A549 treated with RU486 at 1 μM for 4 hours (cell line): ENCODE measurements at places on chromosomes 5 and 9. TPM values are rescaled to one million over a fixed set of nuclear protein-coding genes. Genes with fewer than 3 reads are reported as not detected.

The TAF1L gene
- 0.02 TPM in 1 of 5 replicates, not detected in the others for total RNA-seq

The KIF12 gene
- 1.4 to 2.7 TPM (median 2.1 TPM) in 5 replicates for total RNA-seq

The DCTN4 gene
- 17.4 to 19.1 TPM (median 18.7 TPM) in 5 replicates for total RNA-seq

The GARIN3 gene
- not detected in 5 replicates for total RNA-seq

The NSA2 gene
- total RNA-seq = 128 to 160 TPM (median 135 TPM) in 5 replicates

The SPATA6L gene
- total RNA-seq = 1.6 to 2.5 TPM (median 2.3 TPM) in 5 replicates

The ST6GALNAC6 gene
- total RNA-seq = 22.7 to 27.9 TPM (median 24.1 TPM) in 5 replicates

The FAM221B gene
- total RNA-seq = not detected in 5 replicates

The CBY3 gene
- not detected in 5 replicates for total RNA-seq

The SLC4A9 gene
- not detected in 5 replicates for total RNA-seq

The WNK2 gene
- total RNA-seq = 4.4 to 7.9 TPM (median 7.1 TPM) in 5 replicates

The NUP155 gene
- 13.5 to 20.9 TPM (median 17.3 TPM) in 5 replicates for total RNA-seq

The CCNJL gene
- total RNA-seq = 10.8 to 13.7 TPM (median 12.8 TPM) in 5 replicates

The SLC1A1 gene
- total RNA-seq = 1.0 to 1.7 TPM (median 1.5 TPM) in 5 replicates

The UAP1L1 gene
- total RNA-seq = 9.3 to 14.6 TPM (median 11.2 TPM) in 5 replicates

The TMEM252 gene
- not detected in 5 replicates for total RNA-seq

The SPINK1 gene
- 0.43 to 5.6 TPM (median 1.6 TPM) in 4 of 5 replicates, not detected in the other for total RNA-seq

The RELL2 gene
- 3.7 to 5.2 TPM (median 4.3 TPM) in 5 replicates for total RNA-seq

The SLC24A2 gene
- total RNA-seq = not detected in 5 replicates

The IFNK gene
- total RNA-seq = not detected in 5 replicates

The SLC45A2 gene
- not detected in 5 replicates for total RNA-seq

The TSPAN17 gene
- total RNA-seq = 55.7 to 67.2 TPM (median 61.9 TPM) in 5 replicates

The FBP2 gene
- total RNA-seq = 0.07 TPM in 1 of 5 replicates, not detected in the others

The PGM5 gene
- total RNA-seq = not detected in 5 replicates

The SPATA24 gene
- 4.1 to 6.0 TPM (median 5.0 TPM) in 5 replicates for total RNA-seq

The GABRA1 gene
- total RNA-seq = not detected in 5 replicates

The LEAP2 gene
- total RNA-seq = 0.56 to 1.1 TPM (median 0.76 TPM) in 5 replicates

The NR6A1 gene
- total RNA-seq = 1.7 to 1.9 TPM (median 1.7 TPM) in 5 replicates

The SCGB3A2 gene
- total RNA-seq = not detected in 5 replicates

The ZNF454 gene
- not detected in 5 replicates for total RNA-seq

The ACOT12 gene
- 0.17 TPM in 1 of 5 replicates, not detected in the others for total RNA-seq

The DENND1A gene
- 9.5 to 11.2 TPM (median 10.7 TPM) in 5 replicates for total RNA-seq

The PRSS3 gene
- total RNA-seq = 12.2 to 18.4 TPM (median 15.0 TPM) in 5 replicates

The SREK1IP1 gene
- 6.7 to 12.1 TPM (median 9.3 TPM) in 5 replicates for total RNA-seq

The BTF3 gene
- 1,050 to 1,296 TPM (median 1,106 TPM) in 5 replicates for total RNA-seq

The ST8SIA4 gene
- 0.24 to 1.3 TPM (median 0.44 TPM) in 5 replicates for total RNA-seq

The ANKRD31 gene
- 0.05 to 0.07 TPM (median 0.06 TPM) in 4 of 5 replicates, not detected in the other for total RNA-seq

The TRIM7 gene
- total RNA-seq = 29.4 to 45.2 TPM (median 39.9 TPM) in 5 replicates

The ZFP2 gene
- total RNA-seq = not detected in 5 replicates

The F12 gene
- total RNA-seq = 11.8 to 26.6 TPM (median 21.3 TPM) in 5 replicates

The ZBED3 gene
- total RNA-seq = 3.3 to 4.0 TPM (median 3.6 TPM) in 5 replicates

The SHISAL2B gene
- total RNA-seq = not detected in 5 replicates

The VCP gene
- 277 to 304 TPM (median 295 TPM) in 5 replicates for total RNA-seq

The TMEM174 gene
- not detected in 5 replicates for total RNA-seq

The GRM6 gene
- not detected in 5 replicates for total RNA-seq

The FOXD4L3 gene
- 0.07 to 0.29 TPM (median 0.09 TPM) in 5 replicates for total RNA-seq

The TMEM250 gene
- 32.6 to 51.5 TPM (median 44.6 TPM) in 5 replicates for total RNA-seq

The SLC36A2 gene
- total RNA-seq = not detected in 5 replicates

The CER1 gene
- total RNA-seq = not detected in 5 replicates

The NTNG2 gene
- 2.2 to 3.5 TPM (median 2.8 TPM) in 5 replicates for total RNA-seq
